ENCODE measurements at places on chromosomes 12 and 14. TPM values are rescaled to one million over a fixed set of nuclear protein-coding genes. Genes with fewer than 3 reads are reported as not detected.

DNA sequence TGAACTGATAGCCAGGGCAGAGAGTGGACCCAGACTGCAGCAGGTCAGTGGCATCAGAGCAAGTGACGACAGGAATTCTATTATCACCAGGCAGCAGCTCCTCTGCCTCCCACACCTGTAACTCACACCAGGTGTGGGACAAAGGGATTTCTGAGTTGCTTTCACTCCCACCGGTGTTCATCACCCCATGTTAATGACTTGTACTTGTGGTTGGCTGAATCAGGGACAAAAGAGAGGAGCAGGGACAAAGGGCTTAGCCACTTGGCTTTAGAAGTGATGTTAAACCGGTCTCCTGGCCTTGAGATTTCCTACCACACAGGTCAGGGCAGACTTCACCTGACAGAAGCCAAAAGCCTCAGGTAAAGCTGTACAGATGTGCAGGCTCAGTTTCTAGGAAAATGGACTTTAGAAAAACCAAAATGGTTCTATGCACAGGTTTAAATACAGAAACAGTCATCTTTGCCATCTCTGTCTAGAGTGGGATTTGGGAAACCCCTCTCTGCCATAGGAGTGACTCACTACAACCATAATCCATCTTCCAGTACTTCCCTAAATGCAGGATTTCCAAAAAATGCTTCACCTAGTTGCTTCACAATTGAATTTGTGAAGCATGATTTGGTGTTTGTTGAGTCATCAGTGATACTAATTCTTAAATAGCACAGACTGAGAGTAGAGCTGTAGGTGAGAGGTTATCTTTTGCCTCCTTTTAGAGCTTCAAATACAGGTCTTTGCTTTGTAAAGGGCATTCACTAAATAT lies 158.5 kb downstream of the PRKCH start:
- no peak for DNase-seq

DNA sequence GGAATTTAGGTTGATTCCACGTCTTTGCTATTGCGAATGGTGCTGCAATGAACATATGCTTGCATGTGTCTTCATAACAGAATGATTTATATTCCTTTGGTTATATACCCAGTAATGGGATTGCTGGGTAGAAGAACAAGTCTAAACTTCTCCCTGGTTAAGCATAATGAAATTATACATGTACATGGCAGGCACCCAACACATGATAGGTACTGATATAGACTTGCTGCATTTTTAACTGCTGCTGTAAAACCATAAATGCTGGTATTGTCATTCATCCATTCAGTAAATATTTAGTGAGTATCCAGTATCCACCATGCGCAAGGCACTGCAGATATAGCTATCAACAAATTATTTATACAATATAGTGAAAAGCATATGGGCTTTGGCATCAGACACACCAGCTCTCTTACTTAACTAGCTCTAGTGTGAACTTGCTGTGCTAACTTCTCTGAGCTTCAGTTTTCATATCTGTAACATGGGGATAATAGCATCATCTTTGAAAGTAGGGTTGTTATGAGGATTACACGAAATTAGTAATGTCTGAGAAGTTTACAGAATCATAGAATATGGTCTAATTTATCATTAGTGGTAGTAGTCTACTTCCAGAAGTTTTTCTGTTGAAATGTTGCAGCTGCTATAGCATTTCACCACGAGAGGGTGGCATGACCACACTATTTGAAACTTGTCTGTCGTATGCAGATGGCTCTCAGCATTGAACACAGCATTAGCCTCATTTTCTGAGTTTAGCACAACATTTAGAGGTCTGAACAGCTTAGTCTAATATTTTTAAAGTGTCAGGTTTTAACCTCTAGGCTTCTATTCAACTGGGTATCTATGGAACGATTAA lies 32.0 kb upstream of the SEL1L start:
- DNase-seq: no peak

DNA sequence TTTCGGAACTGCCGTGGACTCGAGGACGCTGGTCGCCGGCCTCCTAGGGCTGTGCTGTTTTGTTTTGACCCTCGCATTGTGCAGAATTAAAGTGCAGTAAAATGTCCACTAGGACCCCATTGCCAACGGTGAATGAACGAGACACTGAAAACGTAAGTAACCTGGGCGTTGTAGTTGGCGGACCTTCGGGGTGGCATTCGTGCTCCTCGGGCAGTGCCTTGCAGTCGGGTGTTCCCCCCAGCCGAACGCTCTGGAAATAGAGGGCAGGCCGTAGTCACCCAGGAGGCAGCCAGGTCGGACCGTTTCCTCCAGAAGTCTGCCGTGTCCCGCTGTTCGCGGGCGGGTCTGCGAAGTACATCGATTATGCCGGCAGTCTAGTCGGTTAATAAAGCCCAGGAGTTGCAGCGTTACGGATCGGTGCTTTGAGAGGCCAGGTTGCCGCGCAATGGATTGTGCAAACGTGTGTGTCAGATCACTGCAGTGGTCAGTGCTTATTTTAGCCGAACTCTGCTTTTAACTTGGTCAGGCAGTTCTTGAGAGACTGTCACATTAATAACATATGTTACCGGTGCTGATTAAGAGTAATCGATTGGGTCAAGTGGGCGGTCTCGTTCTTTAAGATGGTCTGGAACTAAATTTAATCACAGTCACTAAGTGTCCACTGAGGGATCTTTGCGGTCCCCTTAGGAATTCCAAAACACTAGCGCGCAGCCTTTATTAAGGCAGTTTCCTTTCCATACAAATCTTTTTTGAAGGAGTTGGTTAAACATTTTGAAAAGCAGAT lies 906 bp downstream of the MARK3 start:
- no peak for DNase-seq

DNA sequence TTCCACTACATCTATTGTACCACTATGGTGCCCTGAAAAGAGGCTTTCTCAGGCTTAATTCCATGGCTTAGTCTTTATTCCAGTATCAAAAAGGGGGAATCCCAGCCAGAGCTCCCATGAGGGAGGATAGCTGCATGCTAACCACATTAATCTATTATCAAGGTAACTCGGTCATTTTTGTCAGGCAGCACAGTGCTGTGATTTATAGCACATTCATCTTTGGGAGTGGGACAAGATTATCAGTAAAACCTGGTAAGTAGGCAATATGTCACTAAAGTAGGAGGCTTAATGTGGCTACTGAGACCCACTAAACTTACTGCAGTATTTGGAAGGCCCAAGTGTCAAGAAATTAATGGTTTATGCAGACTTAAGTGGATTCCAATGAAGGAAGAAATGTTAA lies 58.9 kb downstream of the DAD1 start:
- DNase-seq: no peak

The DNAJC22 gene
- 0.68 TPM for total RNA-seq

The SLC5A8 gene
- total RNA-seq: not detected

All from left cardiac atrium (tissue), 4 donors.